SK-N-SH (cell line): ENCODE measurements at places on chromosomes 12 and 14. TPM values are rescaled to one million over a fixed set of nuclear protein-coding genes. Genes with fewer than 3 reads are reported as not detected.
A peak's percentile ranks its signal among the peaks of the same experiment; 100 is the strongest.

GRCh38 chr14:85895603-85896002, 365.7 kb downstream of the FLRT2 start:
- no peak overlapping the region for H3K27ac ChIP-seq
- H3K27me3 ChIP-seq = no peaks in the 10 kb centered on the region; the same call in 1 of the 2 replicates
- DNase-seq = no peak

GRCh38 chr12:122501489-122501989, 807 bp upstream of the ZCCHC8 start:
- peak overlapping the region; percentile 99 for H3K27ac ChIP-seq
- H3K27me3 ChIP-seq = no peaks in the 10 kb centered on the region
- 0 out of 2 replicates have a peak overlapping the region, but pooled peaks have one; percentile 63 for H3K4me3 ChIP-seq

GRCh38 chr12:116635487-116635886, 76.3 kb downstream of the MAP1LC3B2 start:
- H3K27me3 ChIP-seq = no peaks in the 10 kb centered on the region
- H3K27ac ChIP-seq = no peak overlapping the region
- H3K4me3 ChIP-seq = no peak overlapping the region

- no peaks in the 10 kb centered on the region for H3K36me3 ChIP-seq
- no peak for DNase-seq
- H3K27me3 ChIP-seq = no peaks in the 10 kb centered on the region
- no peaks in the 10 kb centered on the region for H3K4me1 ChIP-seq
- H3K4me3 ChIP-seq = no peak overlapping the region
Measured at GRCh38 chr14:72916174-72916573, 10.1 kb upstream of the DCAF4 start.

RASSF8 gene
- 15.3 and 17.9 TPM in 2 replicates for polyA plus RNA-seq

DNA sequence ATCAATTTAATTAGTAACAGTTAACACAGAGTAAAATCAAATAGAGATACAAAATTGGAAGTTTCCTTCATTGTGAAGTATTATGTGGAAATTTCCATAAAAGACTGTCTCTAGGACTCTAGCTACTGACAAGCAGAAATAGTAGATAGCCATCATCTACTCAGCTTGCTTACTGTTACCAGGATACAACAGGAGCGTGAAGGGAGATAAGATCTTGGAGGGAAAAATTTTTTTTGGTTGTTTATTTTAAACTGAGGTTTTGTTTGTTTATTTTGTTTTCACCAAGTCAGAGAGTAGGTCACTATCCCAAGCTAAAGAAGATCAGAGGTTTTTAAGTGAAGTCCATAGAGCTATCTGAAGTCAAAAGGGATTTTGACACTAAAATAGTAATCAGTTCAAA, 861.3 kb upstream of the MGAT4C start:
- H3K27me3 ChIP-seq = no peaks in the 10 kb centered on the region
- H3K36me3 ChIP-seq = no peaks in the 10 kb centered on the region
- H3K27ac ChIP-seq = no peak overlapping the region

DNA sequence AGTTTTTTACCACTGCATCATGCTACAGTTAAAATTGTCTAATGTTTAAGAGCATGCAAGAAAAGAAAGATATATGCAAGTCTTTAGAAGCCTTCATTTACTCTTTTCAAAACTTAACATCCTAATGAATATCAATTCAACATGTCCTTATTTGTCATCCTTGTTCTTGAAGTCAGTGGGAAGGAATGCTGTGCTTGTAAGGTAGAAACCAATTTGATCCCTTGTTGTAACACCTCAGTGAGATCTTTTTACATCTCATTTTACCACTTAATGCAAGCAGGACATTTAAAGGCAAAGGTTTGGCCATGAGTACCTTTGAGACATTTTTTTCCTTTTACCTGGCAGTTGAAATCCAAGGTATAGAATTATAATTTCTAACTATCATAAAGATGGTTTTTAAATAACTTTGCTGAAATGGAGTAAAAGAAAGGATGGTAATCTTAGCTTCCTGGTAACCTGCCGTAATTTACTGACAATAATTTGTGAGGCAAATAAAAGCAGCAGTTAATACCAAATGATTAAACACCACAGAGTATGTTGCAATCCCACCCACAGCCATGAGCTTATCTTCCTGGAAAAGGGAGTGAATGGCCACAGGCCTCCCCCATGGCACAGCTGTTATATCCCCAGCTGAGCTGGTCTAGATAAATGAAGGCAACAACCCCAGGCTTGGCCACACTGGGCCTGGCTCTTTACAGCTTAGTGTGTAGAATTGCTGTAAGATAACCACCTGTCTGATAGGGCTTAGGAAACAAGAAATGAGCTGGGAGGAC, 33.2 kb upstream of the STRN3 start:
- H3K36me3 ChIP-seq = no peaks in the 10 kb centered on the region
- H3K4me1 ChIP-seq = peaks cover 10% of the 10 kb centered on the region; the same call in 1 of the 2 replicates
- H3K27ac ChIP-seq = no peak overlapping the region
- no peak overlapping the region for H3K4me3 ChIP-seq
- no peaks in the 10 kb centered on the region for H3K27me3 ChIP-seq

RNASE3 gene
- not detected in 2 replicates for polyA plus RNA-seq

DNA sequence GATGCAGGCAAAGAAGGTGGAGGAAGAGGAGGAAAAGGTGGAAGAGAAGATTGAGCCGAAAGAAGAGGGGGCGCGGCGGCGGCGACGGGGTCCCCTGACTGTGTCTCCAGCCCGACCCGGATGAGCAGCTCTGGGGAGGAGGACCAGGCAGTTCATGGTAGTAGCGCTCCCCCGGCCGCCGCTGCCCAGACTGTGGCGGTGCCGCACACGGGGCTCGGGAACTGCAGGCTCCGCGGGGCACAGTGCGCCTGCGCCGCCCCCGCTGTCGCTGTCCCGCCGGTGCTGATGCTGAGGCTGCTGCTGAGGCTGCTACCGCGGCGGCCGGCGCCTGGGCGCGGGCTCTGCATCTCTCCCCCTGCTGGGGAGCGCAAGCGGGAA, at the start of gene KCNH5:
Gene KCNH5 (minus strand): TSS at position 225 of the 378 bp plus-strand sequence. CDS start 272 bp downstream, outside the sequence.
- peak within 1 kb of the TSS; percentile 62 for H3K4me3 ChIP-seq
- H3K27ac ChIP-seq = no peak within 1 kb of the TSS
- peaks cover 12% of the 10 kb centered on the region; the same call in 1 of the 2 replicates for H3K4me1 ChIP-seq
- H3K27me3 ChIP-seq = peaks cover 55% of the 10 kb centered on the region

- DNase-seq = no peak
- H3K27me3 ChIP-seq = no peaks in the 10 kb centered on the region
- no peak overlapping the region for H3K4me3 ChIP-seq
- H3K27ac ChIP-seq = no peak overlapping the region
Measured at GRCh38 chr14:95850429-95850828, 26.2 kb upstream of the TUNAR start.

ULK1 gene
- polyA plus RNA-seq = 6.0 and 10.7 TPM in 2 replicates

- H3K4me1 ChIP-seq = peaks cover 25% of the 10 kb centered on the region
- H3K27me3 ChIP-seq = no peaks in the 10 kb centered on the region
- H3K4me3 ChIP-seq = no peak overlapping the region
- H3K36me3 ChIP-seq = no peaks in the 10 kb centered on the region
- no peak for DNase-seq
- no peak overlapping the region for H3K27ac ChIP-seq
Measured at GRCh38 chr12:90833228-90833627, 121.7 kb downstream of the CCER1 start.

DNA sequence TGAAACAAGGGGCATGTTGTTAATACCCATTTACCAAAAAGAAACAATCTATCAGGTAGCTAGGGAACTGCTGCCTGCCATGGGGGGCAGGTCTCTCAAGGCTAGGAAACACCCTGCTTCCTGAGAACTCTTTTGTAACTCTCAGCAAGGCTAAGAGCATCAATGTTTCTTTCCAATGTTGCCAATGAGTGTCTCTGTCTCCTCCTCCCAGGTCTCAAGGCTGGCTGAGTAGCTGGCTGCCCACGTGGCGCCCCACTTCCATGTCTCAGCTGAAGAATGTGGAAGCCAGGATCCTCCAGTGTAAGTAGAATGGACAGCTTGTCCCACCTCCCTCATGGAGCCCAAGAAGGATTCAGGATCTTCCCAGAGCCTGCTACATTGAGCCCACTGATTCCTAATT, 3.4 kb downstream of the ABHD4 start:
- H3K27ac ChIP-seq = no peak overlapping the region
- no peak for DNase-seq
- H3K36me3 ChIP-seq = peaks cover 9% of the 10 kb centered on the region
- peaks cover 8% of the 10 kb centered on the region for H3K4me1 ChIP-seq
- H3K27me3 ChIP-seq = no peaks in the 10 kb centered on the region

NUAK1 gene
- 8.1 and 11.3 TPM in 2 replicates for polyA plus RNA-seq

- no peak for DNase-seq
- H3K36me3 ChIP-seq = no peaks in the 10 kb centered on the region
- H3K27me3 ChIP-seq = no peaks in the 10 kb centered on the region
- peaks cover 21% of the 10 kb centered on the region; the same call in 1 of the 2 replicates for H3K4me1 ChIP-seq
Measured at GRCh38 chr12:104216521-104216924, 944 bp downstream of the TXNRD1 start.

DNA sequence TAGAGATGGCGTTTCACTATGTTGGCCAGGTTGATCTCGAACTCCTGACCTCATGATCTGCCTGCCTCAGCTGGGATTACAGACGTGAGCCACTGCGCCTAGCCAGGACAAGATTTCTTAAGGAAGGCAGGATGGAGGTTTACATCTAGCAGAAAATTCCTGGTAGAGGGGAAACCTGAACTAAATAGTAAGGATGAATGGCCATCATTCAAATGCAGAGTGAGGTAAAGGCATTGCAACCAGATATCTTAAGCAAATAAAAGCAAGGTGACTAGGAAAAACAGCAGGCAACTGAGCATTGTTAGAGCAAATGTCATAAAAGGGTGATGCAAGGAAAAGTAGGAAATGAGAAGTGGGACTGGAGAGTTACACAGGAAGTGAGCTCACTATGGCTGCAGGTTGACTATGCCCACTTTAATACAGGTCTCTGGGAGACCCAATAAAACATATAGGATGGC, 133.0 kb downstream of the SOX5 start:
- no peaks in the 10 kb centered on the region for H3K4me1 ChIP-seq
- H3K36me3 ChIP-seq = no peaks in the 10 kb centered on the region
- no peak overlapping the region for H3K27ac ChIP-seq
- no peak overlapping the region for H3K4me3 ChIP-seq

DNA sequence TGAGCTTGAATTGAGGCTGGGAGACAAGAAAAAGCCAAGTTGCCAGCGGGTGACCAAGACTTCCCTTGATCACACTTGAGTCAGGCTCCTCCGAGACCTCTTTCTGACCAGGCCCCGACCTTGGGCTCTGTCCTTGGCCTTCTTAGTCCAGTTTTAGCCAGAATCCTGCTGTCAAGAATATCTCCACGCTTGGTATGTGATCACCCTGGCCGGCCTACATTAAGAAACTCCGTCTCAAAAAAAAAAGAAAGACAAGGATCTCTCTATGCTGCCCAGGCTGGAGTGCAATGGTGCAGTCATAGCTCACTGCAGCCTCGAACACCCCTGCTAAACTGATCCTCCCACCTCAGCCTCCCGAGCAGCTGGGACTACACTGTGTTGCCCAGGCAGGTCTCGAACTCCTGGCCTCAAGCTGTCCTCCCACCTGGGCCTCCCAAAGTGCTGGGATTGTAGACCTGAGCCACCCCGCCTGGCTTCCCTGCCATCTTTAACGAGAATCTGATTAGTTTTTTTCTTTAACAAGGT, 1.0 kb upstream of the ITPK1 start:
- peak overlapping the region; percentile 78 for H3K4me3 ChIP-seq
- peak overlapping the region; percentile 74 for H3K27ac ChIP-seq
- DNase-seq = no peak
- H3K4me1 ChIP-seq = peaks cover 22% of the 10 kb centered on the region

PLEKHH1 gene
- 1.5 and 1.6 TPM in 2 replicates for polyA plus RNA-seq

PTHLH gene
- 29.0 and 29.1 TPM in 2 replicates for polyA plus RNA-seq

DNA sequence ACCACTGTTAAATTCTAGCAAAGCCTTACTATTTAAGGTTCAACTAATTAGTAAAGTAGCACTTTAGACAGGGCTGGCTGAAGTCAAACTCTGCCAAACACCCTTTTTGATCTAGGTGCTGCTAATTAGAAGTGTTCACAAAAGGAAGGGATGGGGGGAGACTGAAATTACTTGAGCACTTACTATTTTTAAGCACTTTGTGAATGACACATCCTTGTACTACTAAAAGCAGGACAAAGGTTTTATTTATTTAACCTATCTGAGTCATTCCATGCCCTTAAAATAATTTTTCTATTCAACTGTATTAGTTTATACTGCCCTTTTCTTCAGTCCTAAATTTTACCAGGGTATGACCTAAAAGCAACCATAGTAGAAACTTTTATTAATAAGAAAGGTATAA, 20.1 kb downstream of the MBIP start:
- no peaks in the 10 kb centered on the region for H3K27me3 ChIP-seq
- no peak for DNase-seq
- peaks cover 77% of the 10 kb centered on the region for H3K36me3 ChIP-seq
- no peak overlapping the region for H3K4me3 ChIP-seq
- H3K4me1 ChIP-seq = no peaks in the 10 kb centered on the region
- H3K27ac ChIP-seq = no peak overlapping the region

SARNP gene
- 65.8 and 66.9 TPM in 2 replicates for polyA plus RNA-seq

- H3K4me3 ChIP-seq = no peak overlapping the region
- H3K36me3 ChIP-seq = no peaks in the 10 kb centered on the region
- H3K4me1 ChIP-seq = peaks cover 31% of the 10 kb centered on the region; the same call in 1 of the 2 replicates
- no peak overlapping the region for H3K27ac ChIP-seq
Measured at GRCh38 chr14:93073358-93073707, 42.4 kb downstream of the ITPK1 start.

DNA sequence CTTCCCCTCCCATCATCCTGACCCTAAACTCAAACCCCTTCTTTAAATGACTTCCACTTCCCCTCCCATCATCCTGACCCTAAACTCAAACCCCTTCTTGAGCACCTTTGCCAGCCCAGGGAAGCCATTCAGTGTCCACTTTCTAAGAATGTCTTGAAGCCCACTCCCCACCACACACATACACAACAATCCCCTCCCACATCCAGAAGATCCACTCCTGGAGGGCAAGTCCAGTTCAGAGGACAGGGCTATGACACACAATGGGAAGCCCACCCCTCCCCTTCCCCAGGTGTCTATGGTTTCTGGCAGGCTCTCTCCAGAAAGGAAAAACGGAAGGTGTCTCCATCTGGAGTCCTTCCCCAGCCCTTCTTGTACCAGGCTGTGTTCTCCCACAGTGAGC, 117.1 kb downstream of the KCNA5 start:
- no peak overlapping the region for H3K27ac ChIP-seq
- H3K36me3 ChIP-seq = peaks cover 3% of the 10 kb centered on the region; the same call in 1 of the 2 replicates
- no peak for DNase-seq

AHNAK2 gene
- 33.5 and 36.6 TPM in 2 replicates for polyA plus RNA-seq

- no peaks in the 10 kb centered on the region for H3K4me1 ChIP-seq
- no peak overlapping the region for H3K4me3 ChIP-seq
- peak; percentile 54 for DNase-seq
- H3K36me3 ChIP-seq = no peaks in the 10 kb centered on the region
- H3K27ac ChIP-seq = no peak overlapping the region
- H3K27me3 ChIP-seq = no peaks in the 10 kb centered on the region
Measured at GRCh38 chr12:64890873-64891468, 66.5 kb downstream of the TBC1D30 start.
